Stimulated activated CD8-positive, alpha-beta memory T cell treated with anti-CD3 and anti-CD28 coated beads, Interleukin-7, amount 100 ng/mL, for 1 hour (primary cell): ENCODE measurements at places on chromosomes 7 and 10.

GRCh38 chr10:121084016-121084674, 233.0 kb downstream of the WDR11 start:
- no peak for DNase-seq

- DNase-seq, result no peak
Measured at GRCh38 chr10:69492091-69492745, 41.0 kb downstream of the TSPAN15 start.

DNA sequence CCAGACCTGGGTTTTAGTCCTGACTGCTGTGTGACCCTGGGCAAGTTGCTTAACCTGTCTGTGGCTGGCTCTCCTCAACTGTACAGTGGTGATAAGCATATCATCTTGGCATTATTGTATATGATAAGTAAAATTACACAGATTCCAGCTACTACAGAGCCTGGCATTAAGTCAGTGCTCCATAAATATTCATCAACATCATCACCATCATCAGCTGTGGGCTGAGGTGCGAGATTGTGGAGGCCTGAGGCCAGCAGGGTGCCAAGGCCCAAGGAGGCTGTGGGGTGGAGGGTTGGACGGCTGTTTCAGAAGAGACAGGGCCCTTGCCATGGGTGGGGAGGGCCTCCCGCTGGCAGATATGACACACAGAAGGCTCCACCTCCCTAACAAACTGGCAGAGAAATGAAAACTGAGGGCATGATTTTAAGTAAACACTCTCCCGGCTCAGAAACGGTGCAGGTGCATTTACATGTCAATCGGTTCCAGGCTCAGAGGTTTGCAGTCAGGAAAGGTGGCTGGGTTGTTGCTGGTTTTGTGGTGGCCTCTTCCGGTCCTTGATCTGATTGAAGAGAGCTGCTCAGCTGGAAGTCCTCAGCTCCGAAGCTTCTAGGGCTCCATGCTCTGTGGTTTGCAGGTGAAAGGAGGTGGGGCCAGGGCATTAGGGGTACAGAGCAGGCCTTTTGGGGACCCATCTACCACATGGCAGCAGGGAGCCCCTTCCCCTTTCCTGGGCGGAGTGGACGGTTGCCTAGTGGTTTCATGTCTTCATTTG, 10.2 kb downstream of the CRYGN start:
- DNase-seq, result peak; percentile 21

DNA sequence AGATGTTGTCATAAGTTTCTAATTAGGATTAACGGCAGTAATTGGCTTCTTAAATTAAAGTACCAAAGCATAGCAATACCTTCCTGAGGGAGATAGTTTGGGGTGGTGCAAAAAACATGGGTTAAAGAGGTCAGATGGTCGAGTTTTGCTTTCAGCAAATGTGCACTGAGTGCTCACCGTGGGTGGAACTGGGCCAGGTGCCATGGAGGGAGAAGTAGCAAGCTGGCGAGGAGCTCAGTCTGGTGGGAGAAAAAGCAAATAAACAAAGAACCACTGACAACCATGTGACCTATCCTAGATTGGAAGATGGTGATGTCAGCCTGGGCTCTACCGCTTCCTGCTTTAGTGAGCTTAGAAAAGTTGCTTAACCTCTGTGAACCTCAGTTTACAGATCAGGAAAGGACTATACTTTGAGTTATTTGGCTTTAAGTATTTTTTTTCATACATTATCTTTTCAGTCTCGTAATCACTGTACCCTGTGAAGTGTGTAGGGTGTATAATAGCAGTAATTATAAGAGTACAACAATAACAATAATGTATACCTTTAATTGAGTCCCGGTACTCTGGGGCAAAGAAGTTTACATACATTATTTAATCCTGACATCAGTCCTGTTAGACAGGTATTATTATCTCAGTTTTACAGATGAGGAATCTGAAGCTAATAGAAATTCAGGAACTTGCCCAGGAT, 69.0 kb upstream of the PDCD4 start:
- DNase-seq, result no peak

- no peak for DNase-seq
Measured at GRCh38 chr10:70482982-70483760, 4.6 kb downstream of the PALD1 start.

DNA sequence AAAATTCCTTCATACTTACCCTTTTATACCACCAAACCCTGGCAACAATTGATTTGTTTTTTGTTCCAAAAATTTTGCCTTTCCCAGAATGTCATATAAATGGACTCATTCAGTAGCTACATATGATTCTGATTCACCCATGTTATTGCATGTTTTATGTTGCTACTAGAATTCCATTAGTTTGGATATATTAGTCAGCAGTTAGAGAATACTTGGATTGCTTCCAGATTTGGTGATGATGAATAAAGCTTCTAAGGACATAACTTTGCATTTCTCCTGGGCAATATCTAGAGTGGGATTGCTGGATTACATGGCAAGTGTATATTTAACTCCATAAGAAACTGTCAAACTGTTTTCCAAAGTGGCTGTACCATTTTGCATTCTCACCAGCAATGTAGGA, 806.9 kb downstream of the DNAJB9 start:
- DNase-seq, result no peak

- DNase-seq, result no peak
Measured at GRCh38 chr10:80485946-80486764, 32.0 kb downstream of the TSPAN14 start.

- no peak for DNase-seq
Measured at GRCh38 chr7:143384148-143384547, 3.0 kb downstream of the ZYX start.

- DNase-seq, result no peak
Measured at GRCh38 chr10:4196771-4197390, 411.9 kb upstream of the KLF6 start.

DNA sequence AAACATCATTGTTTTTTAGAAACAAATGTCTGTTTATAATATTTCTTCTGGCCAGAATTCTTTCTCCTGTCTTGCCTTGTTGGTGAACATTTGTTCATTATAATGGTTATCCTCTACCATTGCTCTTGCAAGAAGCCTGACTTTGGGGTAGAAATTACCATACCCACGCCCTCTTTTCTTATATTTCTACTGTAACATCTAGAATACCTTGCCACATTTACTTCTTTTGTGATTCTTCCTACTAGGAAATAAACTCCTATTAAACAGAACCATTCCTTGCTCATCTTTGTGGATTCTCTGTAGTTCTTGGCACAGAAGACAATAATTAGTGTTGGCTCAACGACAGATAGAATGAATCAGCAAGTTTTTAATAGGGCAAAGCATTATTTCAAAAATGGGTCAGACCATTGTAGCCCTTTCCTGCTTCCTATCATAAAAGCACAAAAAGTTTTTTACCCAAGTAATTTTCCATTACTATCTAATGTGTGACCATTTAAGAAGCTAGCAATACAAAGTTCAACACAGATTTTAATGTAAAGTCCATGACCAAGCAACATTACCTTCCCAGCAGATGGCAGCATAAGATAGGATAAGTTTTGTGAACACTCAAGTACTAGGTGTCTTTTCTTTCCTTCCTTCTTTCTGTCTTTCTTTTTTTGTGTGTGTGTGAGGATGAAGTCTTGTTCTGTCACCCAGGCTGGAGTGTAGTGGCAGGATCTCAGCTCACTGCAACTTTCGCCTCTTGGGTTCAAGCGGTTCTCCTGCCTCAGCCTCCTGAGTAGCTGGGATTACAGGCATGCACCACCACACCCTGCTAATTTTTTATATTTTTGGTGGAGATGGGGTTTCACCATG, 270.4 kb downstream of the HGF start:
- no peak for DNase-seq

GRCh38 chr10:12375076-12375504, 25.7 kb downstream of the CAMK1D start:
- no peak for DNase-seq

DNA sequence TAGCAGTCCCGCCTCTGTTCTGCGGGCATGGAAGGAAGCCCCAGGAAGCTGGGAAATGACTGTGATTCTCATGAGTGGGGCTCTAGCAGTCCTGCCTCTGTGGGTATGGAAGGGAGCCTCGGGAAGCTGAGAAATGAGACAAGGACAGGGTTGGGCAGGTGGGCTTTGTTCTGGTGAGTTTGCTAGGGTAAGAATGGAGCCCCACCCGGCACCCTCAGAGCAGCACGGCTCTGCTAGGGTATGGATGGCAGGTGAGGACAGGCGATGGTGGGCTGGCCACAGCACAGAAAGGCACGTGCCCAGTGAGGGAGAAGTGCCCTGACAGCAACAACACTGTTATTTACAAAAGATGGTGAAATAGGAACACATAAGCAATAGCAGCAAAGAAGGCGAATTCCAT, 39.6 kb downstream of the SVIL start:
- DNase-seq, result no peak

GRCh38 chr7:11315666-11316258, 342.1 kb downstream of the PHF14 start:
- DNase-seq, result no peak

GRCh38 chr10:123720536-123720935, 54.4 kb downstream of the GPR26 start:
- DNase-seq, result no peak

DNA sequence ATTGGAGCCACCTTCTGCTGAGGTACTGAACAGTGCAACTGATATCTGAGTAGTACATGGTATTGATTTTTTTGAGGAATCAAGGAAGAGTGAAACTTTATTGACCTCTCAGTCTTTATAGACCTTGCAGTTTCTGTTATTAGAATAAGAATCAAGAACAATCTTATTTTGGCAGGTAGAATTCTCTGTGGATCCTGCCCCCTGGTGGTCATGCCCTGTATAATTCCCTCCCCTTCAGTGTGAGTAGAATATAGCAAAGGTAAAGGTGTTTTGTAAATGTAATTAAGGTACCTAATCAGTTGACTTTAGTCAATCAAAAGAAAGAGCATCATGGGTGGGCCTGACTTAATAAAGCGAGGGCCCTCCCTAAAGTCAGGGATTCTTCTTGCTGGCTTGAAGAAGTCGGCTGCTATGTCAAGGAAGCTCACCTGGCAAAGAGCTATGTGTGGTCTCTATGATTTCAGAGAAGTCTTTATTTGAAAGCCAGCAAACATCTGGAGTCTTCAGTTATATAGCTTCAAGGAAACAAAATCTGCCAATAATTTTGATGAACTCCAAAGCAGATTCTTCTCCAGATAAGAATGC, 142.8 kb downstream of the LSM5 start:
- DNase-seq, result no peak

GRCh38 chr7:159068488-159068811, 76.2 kb downstream of the VIPR2 start:
- DNase-seq, result no peak

GRCh38 chr7:44791278-44792219, 4.9 kb upstream of the PPIA start:
- DNase-seq, result no peak

DNA sequence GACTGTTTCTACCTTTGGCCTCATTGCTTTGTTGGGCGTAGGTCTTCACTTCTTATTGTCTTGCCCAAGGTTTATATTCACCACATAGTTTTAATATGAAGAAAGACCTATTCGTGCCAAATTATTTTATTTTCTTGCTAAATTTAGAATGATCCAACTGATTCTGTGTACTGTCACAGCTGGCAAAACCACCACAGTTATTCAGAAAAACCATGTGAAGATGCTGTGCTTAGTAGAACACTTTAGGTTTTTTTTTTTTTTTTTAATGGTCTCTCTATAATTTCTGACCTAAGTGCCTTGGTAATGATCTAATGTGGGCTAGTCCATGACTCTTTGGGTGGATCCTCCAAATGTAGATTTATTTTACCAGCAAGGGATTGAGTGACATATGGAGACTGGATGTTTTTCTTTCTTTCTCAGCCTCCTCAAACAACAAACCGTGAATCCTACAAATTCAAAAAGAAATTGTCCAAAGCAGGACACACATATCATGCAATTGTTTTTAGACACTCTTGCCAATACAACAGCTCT, 243.8 kb downstream of the DYNC1I1 start:
- no peak for DNase-seq

GRCh38 chr10:98456043-98456570, 9.4 kb upstream of the HPS1 start:
- no peak for DNase-seq

GRCh38 chr10:116198676-116199035, 74.3 kb downstream of the GFRA1 start:
- no peak for DNase-seq

DNA sequence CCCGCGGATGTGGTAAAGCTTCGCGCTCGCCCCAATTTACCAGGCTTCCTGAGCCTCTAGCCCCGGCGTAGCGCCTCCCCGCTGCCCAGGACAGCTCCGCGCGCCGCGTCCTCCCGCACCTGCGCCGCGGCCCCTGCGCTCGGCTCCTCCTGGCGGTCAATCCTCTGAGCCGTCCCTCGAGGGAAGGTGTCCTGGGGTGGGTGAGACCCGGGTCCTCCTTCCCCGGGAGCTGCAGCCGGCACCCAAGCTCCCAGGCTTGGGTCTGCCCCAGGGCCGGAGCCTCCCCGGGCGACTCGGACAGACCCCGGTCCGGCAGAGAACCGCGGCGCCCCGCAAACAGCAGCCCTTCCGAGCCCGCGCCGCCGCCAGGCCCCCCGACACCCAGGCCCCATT, 512 bp downstream of the OSBPL3 start:
- peak; percentile 62 for DNase-seq

GRCh38 chr7:45457591-45457990, 116.6 kb upstream of the ADCY1 start:
- DNase-seq, result no peak

- DNase-seq, result no peak
Measured at GRCh38 chr10:133405844-133406527, 12.0 kb downstream of the MTG1 start.
